ENCODE measurements at places on chromosomes 4 and X.

GRCh38 chr4:149896432-149896831, 80.8 kb upstream of the IQCM start:
- DNase-seq, result no peak

GRCh38 chr4:163911891-163912290, 417.4 kb downstream of the TMA16 start:
- no peak for DNase-seq

GRCh38 chr4:174999407-174999806, 81.2 kb downstream of the ADAM29 start:
- no peak for DNase-seq

DNA sequence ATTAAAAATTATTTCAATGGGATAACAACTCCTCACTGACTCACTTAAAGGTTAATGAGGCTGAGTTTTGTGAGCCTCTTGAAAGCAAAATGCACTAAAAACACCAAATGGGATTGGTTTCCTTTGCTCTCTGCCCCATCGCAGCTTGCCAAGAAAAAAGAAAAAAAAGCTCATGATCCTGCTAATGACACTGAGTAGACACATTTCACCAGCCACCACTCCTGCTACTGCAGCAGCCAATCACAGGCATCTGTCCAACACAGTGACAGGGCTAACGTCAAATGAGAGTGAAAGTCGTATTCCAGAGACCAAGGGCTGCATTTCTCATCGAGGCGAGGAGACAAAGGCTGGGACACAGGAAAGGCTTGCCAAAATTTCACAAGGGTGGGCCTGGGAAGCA, 5.2 kb downstream of the APBB2 start:
- DNase-seq, result no peak

DNA sequence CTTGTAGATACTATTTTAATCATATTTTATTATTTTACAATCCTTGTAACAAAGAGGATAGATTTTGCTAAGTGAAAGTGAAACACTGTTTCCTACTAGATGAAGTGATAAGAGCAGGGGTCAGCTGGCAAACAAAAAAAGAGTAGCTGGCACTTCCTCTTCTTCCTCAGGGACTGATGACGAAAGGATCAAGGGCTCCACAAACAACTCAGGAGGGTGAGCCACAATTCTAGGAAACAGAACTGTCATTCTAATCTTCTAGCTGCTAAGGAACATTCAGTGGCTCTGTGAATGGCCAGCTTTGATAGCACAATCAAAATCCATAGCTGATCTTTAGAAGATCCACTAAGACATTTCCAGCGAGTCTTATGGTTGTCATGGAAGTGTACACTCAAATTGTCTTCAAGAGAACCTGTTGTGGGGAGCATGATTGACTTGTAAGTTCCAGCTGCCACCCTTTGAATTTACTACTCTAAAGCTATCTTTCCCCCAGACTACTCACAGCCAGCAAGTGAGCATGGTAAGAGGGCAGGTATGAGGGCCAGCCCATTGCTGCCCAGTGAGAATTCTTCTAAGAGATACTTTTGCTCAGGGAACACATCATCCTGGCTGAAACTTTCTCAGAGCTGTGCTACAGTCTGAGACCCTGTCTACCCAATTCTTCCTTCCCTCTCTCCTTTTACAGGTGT, 275.7 kb upstream of the RASGEF1B start:
- no peak for DNase-seq
